Stimulated activated CD4-positive, alpha-beta T cell treated with anti-CD3 and anti-CD28 coated beads, TNF-alpha, amount 100 ng/mL, for 1 hour (primary cell): ENCODE measurements at places on chromosomes 3 and 15.

GRCh38 chr15:89982315-89983055 lies 18.6 kb upstream of the ZNF710 start:
- DNase-seq: no peak

DNA sequence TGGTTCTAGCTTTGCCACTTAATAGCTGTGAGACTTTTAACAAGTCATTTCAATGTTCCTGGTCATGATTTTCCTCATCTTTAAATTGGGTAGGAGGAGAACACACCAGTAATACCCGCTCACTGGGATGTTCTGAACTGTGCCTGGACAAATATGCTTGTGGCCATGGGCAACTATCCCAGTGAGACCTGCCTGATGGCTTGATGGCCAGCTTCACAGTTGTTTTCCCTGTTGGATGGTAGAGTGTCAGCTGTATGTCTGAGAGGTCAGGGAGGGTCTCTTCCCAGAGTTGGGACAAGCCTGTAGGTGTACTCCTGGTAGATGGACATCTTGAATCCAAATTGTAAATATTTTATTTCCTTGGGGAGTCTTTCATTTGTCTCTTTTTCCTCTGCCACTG lies 92.5 kb upstream of the PFN2 start:
- DNase-seq: no peak

DNA sequence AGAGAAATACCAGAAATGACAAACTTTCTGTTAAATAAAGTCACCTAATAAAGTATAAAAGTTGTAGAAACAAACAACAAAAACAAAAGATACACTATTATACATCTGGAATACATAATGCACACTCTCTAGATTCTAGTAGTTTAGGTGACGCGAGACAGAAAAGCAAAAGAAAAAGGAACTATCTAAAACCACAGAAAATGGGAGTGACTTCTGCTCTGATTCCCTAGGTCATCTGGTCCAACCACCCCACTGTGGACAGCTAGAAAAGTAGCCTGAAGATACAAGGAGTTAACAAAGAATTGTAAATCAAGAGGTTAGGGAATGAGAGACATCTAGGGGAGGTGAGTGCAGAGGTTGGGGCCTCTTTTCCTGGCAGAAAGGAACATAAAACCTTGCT lies 39.1 kb downstream of the DHX36 start:
- DNase-seq: no peak

- no peak for DNase-seq
Measured at GRCh38 chr3:122941228-122942206, 86.0 kb downstream of the SEMA5B start.

DNA sequence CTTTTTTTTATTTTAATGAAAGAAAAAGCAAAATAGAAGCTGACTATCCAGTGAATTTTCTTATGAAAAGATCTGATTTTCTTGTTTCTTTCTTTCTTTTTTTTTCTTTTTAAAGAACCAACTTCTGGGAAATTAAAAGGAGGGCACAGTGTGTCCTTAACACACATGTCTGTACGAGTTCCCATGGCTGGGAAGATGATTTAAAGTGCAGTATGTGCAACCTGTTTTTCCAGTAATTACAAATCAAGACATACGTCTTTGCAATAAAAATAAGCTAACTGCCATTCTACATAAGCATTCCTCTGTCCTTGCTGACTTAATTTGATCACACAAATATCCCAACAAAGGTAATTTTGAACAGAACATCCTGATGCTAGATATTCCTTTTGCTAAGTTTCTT lies 416.1 kb downstream of the ROBO1 start:
- DNase-seq: no peak

GRCh38 chr15:41804361-41804760 lies 23.5 kb upstream of the JMJD7 start:
- DNase-seq: no peak

- no peak for DNase-seq
Measured at GRCh38 chr3:39445927-39446326, 21.6 kb upstream of the MOBP start.

GRCh38 chr3:187998611-187999010 lies 155.3 kb upstream of the LPP start:
- no peak for DNase-seq

DNA sequence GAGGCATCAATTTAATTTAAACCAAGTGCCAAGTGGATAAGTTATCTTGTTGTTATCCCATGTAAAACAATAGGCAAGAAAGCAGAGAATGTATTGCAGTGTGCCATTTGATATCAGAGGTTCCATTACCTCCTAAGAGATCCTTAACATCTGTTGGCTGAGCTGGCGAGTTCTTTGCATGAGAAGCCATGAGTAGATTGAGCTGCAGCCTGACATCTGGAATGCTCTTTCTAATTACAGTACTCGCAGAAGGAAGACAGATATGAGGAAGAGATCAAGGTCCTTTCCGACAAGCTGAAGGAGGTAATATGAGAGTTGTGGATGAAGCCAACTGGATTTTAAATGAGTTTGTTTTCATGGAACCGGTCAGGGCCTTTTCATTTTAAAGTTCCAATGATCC lies 19.4 kb downstream of the TPM1 start:
- no peak for DNase-seq

DNA sequence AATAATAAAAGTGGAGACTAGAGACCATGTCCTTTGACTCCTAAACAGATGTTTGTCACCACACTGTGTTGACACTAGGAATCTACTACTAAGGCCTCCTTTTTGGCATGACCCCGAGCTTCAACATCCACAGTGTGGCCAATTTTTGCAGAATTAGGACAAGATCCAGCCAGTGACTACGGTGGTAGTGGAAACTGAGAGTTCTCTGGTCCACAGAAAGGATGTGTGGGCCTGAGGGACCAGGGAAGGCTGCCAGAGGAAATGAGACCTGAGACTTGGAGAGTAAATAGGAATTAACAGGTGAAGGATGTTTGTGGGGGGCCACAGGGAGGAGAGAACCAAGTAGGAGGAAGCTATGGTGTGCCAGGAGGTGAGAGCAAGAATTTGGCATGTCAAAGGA lies 122.7 kb downstream of the CHCHD6 start:
- no peak for DNase-seq

GRCh38 chr3:42547401-42547945 lies 34.3 kb downstream of the SEC22C start:
- peak; percentile 48 for DNase-seq

DNA sequence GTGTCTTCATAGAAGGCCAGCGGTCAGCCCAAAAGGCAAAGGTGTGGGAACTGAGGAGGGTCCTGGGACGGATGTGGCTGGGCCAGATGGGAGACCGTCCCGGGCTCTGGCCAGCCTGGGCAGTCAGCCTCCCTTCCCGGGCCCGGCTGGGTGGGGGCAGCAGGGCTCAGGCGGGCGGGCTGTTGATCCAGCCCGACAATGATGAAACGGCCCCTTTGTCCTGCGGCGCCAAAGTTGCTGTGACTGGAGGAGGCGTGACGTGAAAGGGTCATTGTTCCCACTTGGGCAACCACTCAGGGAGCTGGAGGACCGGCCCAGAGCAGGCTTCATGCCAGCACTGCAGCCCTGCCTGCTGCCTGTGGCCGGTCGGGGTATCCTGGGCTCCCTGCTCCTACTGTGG lies 16.5 kb downstream of the DUSP7 start:
- DNase-seq: no peak

- no peak for DNase-seq
Measured at GRCh38 chr15:24962880-24963279, 8.1 kb downstream of the SNRPN start.

DNA sequence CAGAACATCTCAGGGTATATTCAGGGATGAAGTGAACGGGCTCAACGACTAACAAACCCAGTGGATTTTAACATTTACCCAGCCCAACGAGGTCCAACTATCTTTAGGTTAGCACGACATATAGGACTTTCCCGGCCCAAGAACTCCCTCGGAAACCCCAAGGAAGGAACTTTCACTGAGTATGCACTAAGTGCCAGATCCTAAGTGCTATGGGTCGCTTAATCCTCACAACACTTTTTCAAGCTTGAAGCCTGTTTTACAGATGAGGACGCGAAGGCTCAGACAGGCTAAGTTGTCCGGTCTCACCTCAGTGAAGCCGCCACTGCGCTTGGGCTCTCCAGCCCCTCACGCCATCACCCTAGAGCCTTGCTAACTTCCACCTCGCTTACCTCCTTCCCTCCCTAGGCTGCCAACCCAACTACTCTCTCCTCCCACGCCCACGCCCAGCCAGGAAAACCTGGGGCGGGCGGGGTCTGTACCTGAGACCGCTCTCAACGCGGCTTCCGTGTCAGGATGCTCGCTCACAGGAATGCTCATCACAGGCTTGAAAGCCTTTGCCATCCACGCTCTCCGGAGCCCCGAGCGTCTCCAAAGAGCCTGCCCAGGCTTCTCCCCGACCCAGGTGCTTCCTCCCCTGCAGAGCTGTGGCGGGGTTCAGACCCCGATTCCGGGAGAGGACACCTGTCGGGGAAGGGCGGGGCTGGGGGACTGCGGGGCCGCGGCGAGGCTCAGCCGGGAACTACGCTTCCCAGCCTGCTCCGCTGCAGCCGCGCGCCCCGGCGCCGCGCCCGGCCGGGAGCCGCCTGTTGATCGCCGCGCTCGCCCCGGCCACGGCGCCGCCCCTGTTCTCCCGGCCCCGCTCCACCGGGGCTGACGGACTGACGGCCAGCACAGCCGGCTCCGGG lies at the start of gene TMOD2:
Gene TMOD2, plus strand, starts transcription at position 806 of the 905 bp plus-strand sequence. CDS start 14,845 bp downstream, outside the sequence.
- DNase-seq: no peak

DNA sequence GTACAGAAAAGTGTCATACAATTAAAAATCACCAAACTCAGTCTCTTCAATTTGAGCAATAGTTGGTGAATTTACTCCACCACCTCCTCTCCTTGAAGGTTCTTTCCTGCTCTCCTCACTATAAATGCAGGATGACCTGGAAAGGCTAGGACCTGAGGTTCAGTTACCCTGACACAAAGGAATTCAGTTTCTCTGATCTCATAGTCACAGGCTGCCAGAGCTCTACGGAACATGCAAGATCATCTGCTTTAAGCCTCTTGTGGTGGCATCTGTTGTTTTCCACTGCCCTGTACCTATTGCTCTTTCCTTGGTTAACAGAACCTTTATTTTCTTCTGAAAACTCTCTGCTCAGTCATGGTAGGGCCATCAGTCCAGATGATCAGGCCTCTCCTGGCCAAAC lies 4.9 kb upstream of the TP63 start:
- no peak for DNase-seq

- no peak for DNase-seq
Measured at GRCh38 chr3:64155328-64155727, 69.9 kb downstream of the PRICKLE2 start.

GRCh38 chr3:113194823-113195401 lies 16.4 kb upstream of the BOC start:
- no peak for DNase-seq

GRCh38 chr3:63479661-63480035 lies 172.8 kb upstream of the SNTN start:
- DNase-seq: no peak

- no peak for DNase-seq
Measured at GRCh38 chr15:63970621-63971426, 75.5 kb downstream of the DAPK2 start.

- no peak for DNase-seq
Measured at GRCh38 chr15:61051569-61052031, 177.5 kb downstream of the RORA start.

DNA sequence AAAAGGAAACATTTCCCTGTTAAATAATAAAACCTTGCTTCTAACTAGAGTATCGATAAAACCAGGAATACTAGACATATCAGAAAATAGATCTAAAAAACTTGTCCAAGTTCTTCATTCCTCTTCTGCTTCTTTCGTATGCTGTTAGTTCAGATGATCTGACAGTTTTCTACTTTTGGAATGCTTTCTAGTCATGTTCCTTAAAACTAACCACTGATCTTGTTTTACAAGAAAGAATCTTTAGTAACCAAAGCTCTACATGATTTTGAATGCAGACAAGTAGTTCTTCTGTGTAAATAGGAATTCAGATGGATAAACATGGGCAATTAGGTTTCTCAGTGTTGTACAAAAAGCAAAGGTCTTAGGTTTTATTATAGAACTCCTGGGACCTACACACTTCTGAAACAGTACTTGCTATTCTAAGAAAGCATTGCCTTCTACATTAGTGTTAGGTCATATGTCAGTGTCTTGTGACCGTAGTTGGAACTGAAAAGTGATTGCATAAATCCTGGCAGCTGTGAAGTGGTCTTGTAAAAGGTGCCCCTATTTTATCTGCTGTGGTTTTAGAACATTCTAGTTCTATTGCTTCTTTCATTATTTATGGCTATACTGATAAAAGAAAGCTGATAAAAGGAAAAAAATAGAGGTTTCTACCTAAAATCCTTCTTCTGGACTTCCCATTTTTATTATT lies 40.7 kb downstream of the SNRK start:
- DNase-seq: no peak

GRCh38 chr3:63654931-63655330 lies 2.5 kb downstream of the SNTN start:
- no peak for DNase-seq

DNA sequence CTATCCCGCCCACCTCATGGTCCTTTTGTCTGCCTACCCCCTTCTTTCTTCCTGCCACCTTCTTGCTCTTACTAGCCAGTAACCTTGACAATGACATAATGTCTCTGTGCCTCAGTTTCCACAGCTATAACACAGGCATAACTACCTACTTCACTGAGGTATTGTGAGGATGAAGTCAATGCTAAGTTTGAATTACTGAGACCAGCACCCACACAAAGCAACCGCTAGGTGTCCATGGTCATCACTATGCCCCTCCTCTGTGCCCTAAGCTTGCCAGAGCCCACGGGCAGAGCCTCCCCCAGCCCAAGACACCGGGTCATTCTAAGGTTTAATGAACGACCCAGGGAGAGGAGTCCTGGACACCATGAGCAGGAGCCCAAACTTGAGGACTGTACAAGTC lies 101.6 kb downstream of the OXNAD1 start:
- no peak for DNase-seq

GRCh38 chr15:50164458-50164857 lies 17.5 kb upstream of the SLC27A2 start:
- DNase-seq: no peak

DNA sequence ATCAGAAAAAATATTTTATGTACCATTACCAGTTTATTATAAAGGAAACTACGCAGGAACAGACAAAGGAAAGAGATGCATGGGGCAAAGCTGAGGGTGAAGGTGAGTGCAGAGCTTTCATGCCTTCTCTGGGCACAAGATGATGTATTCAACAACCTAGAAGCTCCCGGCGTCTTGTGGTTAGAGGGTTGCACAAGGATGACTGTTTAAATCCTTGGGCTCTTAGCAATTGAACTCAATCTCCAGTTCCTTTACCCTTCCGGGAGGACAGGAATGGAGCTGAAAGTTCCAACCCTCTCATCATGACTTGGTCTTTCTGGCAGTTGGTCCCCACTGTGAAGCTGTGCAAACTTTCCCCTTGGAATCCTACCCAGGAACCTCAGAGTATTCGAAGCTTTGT lies 542.0 kb downstream of the EPHA3 start:
- DNase-seq: no peak

- peak; percentile 35 for DNase-seq
Measured at GRCh38 chr3:72665701-72666446, 182.4 kb downstream of the SHQ1 start.

DNA sequence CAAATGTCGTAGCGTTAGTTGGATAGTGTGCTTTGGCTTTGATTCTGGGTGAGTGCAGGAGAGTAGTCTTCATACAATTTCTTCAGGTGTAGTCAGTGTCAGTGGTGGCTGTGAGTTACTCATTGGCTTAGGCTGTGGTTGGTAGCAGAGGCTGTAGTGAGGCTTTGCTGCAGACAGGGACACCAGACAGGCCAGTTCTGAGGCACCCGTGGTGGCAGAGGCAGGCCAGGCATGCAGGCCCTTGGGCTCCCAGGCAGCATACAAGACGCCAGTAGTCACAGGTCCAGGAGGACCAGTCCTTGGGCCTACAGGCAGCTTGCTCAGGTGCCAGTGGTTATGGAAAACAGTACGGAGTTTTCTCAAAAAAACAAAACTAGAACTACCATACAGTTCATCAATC lies 61.3 kb downstream of the DMXL2 start:
- no peak for DNase-seq

- no peak for DNase-seq
Measured at GRCh38 chr15:80609512-80609946, 85.6 kb upstream of the ABHD17C start.
